ENCODE measurements at places on chromosomes 6 and 20.

GRCh38 chr6:134937426-134937825, 12.5 kb downstream of the ALDH8A1 start:
- no peak for DNase-seq

DNA sequence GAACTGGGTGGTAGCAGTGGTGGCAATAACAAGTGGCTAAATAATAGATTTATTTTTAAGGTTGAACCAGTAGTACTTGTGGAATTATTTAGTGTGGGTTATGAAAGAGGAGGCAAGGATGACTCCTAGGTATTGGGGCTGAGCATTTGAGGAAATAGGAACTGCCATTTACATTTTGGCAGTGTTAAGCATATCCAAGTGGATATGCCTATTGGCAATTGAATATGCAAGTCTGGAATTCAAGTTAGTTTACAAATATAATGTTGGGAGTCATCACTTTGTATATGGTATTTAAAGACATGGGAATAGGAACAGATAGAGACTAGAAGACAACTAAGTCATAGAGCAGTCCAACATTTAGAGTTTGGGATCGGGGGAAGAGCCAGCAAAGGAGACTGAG, 25.9 kb downstream of the PEX3 start:
- DNase-seq = no peak

- no peak for DNase-seq
Measured at GRCh38 chr20:1124421-1124820, 6.0 kb downstream of the PSMF1 start.

DNA sequence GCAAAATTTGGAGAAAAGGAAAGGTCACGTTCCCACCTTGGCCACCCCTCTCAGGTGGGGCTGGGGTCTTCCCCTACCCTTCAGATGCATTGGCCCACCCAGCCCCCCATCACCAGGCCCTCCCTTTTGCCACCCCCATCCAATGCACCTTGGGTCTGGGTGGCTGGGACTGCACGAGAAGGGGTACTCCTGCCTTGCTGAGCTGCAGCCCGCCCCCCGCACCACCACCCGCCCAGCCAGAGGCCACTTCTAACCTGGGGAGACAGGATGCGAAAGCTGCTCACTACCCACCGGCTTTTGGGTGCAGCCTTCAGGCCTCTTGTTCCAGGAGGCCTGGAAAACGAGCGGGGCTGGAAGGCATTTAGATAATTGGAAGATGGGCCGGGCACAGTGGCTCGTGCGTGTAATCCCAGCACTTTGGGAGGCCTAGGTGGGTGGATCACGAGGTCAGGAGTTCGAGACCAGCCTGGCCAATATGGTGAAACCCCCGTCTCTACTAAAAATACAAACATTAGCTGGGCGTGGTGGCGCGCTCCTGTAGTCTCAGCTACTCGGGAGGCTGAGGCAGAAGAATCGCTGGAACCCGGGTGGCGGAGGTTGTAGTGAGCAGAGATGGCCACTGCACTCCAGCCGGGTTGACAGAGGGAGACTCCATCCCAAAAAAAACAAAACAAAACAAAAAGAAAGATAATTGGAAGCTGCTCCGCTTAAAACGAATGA, 1.2 kb upstream of the CDC25B start:
- no peak for DNase-seq

DNA sequence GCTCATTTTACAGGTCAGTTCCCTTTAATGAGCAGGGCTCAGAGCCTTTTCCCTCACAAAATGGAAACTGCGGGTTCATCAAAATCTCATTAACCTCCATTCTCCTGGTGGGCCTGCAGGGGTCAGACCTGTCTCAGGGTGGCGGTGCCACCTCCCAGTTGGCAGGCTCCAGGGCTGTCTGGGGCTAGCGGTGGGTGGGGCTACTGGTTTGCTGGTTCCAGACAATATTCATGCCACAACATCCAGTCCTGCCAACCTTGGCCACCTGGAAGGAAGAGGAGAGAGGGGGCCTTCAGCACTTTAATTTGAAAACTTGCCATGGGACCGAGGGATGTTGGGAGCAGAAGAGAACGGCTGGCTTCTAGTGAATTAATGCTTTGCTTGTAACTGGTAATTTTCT, 41.9 kb upstream of the CTNNBL1 start:
- DNase-seq = peak; percentile 79

DNA sequence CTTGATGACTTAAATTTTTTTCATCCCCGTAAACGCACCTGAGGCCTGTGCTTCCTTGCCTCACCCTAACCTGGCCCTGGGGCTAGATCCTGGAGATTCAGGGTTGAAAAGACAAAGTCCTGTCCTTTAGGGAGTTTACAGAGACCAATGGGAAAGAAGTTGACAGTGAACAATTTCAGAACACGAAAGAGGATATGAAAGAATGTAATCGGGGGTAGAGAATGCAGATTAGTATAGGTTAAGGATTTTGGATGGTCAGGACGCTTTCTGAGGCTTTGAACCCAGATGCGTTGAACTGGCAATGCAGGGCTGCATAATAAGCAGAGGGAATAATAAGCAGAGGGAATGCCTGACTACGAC, 1.7 kb upstream of the FBXO5 start:
- peak; percentile 47 for DNase-seq

DNA sequence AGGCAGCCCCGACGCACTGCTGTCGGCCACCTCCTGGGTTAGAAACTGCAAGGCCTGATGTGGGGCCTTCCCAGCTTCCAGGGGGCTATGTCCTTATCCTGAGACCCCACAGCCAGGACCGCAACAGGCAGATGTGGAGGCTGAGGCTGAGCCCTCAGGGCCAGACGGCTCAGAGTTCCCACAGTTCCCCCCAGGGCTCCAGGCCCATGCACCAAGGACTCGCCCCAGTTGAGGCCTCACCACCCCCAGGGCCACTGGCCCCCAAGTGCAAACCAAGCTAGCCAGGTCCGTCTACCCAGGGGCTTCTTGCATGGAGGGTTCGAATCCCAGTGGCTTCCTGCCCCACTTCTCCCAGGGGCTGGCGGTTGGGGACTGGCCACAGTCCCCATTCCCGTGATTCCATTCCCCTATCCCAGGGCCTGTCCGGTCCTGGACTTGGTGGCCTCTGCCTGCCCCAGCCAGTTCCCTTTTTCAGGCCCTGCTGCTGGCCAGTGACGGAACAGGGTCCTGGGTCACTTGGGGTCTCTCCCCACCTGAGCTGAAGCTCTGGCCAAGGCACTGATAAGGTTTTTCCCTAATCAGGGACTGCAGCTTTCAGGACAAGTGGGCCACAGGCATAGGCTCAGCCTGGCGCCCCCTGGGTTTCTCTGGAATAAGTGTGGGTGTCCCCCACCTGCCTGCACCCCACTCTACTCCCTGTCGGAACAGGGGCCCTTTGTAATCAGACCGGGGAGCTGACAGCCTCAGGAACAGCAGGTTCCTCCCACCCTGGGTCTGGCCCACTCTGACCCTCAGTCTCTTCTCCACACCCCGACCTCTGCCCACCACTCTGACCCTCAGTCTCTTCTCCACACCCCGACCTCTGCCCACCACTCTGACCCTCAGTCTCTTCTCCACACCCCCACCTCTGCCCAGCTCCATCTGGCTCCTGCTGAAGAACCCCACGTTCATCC, 22.0 kb downstream of the SLCO4A1 start:
- no peak for DNase-seq

DNA sequence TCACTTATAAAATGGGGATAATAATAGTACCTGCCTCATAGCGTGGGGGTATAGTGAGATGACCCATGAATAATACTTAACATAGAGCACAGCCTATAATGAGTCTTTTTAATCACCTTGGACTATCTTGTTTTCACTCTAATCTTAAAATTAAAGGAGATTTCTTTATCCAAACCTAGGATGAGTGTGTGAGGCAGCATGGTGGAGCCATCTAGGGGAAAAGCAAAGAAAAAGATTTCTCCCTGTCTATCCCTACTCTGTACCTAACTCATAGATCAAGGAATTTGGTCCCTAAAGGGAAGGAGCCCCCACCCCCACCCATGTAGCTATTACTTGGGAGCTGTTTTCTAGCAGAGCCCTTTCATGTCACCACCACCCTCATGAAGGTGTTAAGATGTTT, 45.2 kb upstream of the PAK5 start:
- DNase-seq = no peak

- no peak for DNase-seq
Measured at GRCh38 chr6:144580039-144580438, 294.9 kb downstream of the UTRN start.

DNA sequence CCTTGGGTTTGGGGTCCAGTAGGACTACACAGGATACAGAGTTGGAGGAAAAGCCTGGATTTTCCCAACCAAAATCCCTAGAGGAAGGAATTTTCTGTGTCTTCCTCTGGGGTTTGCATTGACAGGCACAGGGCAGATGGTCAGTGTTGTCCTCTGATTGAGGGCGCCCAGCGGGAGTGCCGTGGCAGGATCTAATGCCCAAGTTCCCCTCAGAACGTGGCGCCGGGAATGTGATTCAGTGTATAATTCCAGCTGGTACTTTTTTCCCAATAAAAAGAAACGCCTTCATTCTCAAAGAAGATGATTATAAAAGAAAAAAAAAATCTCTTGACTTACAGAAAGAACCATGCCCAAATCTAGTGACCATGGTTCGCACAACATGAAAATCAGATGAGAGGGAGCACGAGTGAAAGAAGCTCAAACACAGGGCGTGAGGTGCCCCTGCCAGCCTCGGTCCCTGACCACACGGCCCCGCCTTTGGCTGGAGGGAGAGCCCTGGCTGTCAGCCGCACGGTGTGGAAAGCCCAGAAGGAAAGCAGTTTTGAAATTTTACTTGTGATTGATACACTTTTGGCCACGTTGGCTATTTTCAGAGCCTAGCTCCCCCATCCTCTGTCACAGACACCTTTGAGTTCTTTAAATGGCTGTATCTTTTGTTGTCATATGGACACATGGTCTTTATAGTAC, 31.6 kb downstream of the VEGFA start:
- no peak for DNase-seq

DNA sequence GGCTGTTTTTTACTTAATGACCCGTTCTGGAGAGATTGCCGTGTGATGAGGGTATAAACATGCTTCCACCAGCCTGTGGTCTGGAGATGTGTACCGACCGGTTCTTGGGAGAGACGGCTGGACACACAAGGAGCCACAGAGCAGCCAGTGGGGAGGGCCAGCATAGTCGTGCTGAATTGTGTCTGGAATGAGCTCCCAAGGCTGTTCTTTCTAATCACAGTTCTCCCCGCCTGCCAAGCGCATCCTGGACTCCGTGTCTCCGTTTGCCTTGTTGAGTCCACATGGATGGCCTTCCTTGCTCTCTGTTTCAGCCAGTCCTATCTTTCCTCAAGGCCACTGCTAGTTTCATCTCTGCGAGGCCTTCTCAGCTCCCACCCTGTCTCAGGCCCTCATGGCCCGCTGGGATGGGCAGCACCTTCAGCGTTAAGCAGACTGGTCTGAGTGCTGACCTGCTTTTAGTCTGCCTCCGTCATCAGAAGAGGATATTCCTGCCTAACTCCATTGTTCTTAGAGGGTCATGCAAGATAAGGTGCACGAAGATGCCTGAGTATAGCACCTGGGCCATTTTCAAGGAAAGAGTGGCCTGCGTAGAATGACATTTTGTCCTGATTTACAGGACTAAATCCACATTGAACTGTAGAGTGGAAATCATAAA, 20.6 kb downstream of the MANBAL start:
- no peak for DNase-seq

GRCh38 chr20:23013429-23013828, 21.7 kb upstream of the SSTR4 start:
- DNase-seq = no peak

GRCh38 chr6:84016029-84016428, 17.5 kb upstream of the MRAP2 start:
- no peak for DNase-seq

GRCh38 chr20:58433759-58434158, 44.7 kb downstream of the VAPB start:
- no peak for DNase-seq
